Progenitor cell of endocrine pancreas (in vitro differentiated cells): ENCODE measurements at places on chromosomes 5 and 9.

DNA sequence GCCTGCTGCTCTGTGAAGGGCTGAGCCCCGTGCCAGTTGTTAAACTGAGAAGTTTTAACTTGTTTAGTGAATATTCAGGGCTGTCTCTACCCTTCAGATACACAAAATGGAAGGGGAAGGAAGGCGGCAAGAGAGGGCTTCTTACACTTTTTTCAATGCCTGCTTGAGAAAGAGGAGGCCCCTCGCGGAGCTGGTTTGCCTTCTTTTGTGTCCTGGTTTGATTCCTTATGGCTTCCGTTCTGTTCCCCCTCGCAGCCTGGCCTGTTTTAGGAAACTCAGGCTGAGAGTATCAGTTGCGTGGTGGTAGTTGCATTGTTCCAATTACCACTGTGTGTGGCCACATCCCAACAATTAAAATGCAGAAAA lies 1.0 kb downstream of the FAM53C start:
- peaks cover 24% of the 10 kb centered on the region for H3K4me1 ChIP-seq
- H3K27ac ChIP-seq = peak overlapping the region; percentile 92
- no peak for DNase-seq
- H3K27me3 ChIP-seq = no peaks in the 10 kb centered on the region
- peaks cover 9% of the 10 kb centered on the region for H3K36me3 ChIP-seq

GRCh38 chr5:152297866-152298265 lies 107.2 kb downstream of the NMUR2 start:
- no peak for DNase-seq
- H3K27me3 ChIP-seq = peaks cover 11% of the 10 kb centered on the region
- no peaks in the 10 kb centered on the region for H3K4me1 ChIP-seq
- no peak overlapping the region for H3K27ac ChIP-seq
- H3K4me3 ChIP-seq = no peak overlapping the region

DNA sequence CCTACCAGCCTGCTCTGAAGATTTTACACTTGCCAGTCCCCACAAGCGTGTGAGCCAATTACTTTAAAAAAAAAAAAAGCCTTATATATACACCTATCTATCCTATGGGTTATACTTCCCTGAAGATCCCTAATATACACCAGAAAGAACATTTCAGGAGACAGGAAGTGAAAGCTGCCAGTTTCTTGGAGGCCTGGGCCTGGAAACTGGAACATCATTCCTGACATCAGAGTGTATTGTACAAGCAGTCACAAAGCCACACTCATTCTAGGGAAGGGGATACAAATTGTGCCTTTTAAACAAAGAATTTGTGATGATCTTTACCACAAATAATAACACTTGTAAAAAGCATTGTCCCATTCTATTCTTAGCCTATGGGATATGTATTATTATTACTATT lies 98.3 kb upstream of the FBN2 start:
- no peak overlapping the region for H3K27ac ChIP-seq
- no peak for DNase-seq
- H3K36me3 ChIP-seq = no peaks in the 10 kb centered on the region

- no peak overlapping the region for H3K4me3 ChIP-seq
- H3K27ac ChIP-seq = peak overlapping the region; percentile 83
- H3K27me3 ChIP-seq = no peaks in the 10 kb centered on the region
- peaks cover 4% of the 10 kb centered on the region for H3K4me1 ChIP-seq
- no peak for DNase-seq
Measured at GRCh38 chr9:88258601-88259000, 120.3 kb upstream of the SPATA31C2 start.

DNA sequence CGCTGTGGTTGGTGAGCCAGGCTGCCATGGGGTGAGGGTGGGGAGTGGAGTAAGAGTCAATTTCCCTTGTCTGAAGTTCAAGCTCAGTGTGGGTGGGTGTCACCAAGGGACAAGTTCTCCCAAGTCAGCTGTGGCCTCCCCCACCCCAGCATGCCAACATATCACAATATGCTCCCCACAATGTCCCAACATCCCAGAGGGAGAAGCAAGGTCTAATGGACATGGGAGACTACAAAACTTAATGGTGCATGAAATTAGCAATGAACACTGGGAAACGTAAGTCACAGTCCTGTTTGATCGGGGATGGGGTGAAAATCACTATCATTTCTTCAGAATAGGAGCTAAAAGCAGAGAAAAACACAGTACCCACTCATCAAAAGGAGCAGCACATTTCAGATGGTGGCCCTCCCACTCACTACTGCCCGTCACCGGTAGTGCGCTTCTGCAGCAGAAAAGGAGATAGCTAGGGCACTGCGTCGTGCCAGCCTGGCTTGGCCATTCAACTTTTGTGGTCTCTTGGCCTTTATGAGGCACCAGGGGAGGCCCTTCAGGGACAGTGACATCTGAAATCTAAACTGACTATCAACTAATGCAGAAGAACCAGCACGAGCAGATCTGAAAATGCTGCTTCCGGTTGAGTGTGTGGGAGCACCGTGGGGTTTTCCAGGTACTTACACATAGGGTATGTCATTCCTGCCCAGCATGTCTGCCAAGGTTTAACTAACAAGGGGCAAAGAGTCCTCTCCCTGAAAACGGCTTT lies 20.5 kb upstream of the NDFIP1 start:
- H3K27ac ChIP-seq = peak overlapping the region; percentile 98
- peaks cover 54% of the 10 kb centered on the region for H3K4me1 ChIP-seq
- H3K27me3 ChIP-seq = no peaks in the 10 kb centered on the region
- H3K36me3 ChIP-seq = no peaks in the 10 kb centered on the region

DNA sequence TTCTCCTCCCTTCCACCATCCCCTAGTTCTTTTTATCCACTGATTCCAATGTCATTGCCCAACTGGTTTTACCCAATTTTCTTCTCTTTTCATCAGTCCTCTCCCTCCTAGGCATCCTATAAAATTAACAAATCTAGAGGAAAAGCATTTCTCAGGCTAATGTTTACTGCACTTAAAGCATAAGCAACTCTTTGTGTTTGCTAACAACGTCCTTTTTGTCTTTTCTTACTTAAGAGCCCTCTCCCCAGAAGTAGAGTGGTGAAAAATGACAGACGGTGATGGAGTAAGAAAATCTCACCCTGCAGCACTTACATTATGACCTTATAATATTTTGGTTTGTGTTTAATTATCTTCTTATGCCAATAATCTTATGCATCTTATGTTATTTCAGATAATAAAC lies 1.6 kb upstream of the SPATA9 start:
- H3K4me3 ChIP-seq = no peak overlapping the region
- DNase-seq = no peak
- no peaks in the 10 kb centered on the region for H3K27me3 ChIP-seq
- H3K36me3 ChIP-seq = no peaks in the 10 kb centered on the region

DNA sequence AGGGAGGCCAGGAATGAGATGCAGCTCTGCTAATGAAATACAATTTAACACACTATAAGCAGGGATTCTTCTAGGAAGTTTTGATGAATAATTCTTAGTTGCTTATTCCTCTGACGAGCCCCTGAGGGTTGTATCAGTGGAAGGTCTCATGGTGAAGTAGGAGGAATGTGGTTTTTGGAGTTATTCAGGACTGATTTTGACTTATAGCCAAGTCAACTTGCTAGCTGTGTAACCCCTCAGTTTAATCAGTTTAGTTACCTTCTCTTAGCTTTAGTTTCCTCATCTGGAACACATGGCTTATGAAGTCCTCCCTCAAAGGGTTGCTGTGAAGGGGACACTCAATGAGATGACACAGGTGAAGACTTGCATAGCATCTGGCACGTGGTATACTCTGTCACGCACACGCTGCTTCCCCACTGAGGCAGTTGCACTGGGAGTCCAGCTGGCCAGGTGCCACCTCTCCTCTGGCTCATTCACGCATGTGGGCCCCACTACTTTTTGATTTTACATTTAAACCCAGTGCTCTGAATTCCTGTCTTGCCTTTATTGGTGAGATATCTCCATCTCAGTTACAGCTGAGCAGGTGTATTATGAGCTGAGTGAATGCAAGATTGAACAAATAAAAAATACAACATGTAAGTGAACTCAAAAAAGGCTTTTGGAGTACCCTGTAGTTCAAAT lies 415.0 kb downstream of the ARHGEF28 start:
- DNase-seq = no peak
- H3K27ac ChIP-seq = no peak overlapping the region
- no peak overlapping the region for H3K4me3 ChIP-seq

DNA sequence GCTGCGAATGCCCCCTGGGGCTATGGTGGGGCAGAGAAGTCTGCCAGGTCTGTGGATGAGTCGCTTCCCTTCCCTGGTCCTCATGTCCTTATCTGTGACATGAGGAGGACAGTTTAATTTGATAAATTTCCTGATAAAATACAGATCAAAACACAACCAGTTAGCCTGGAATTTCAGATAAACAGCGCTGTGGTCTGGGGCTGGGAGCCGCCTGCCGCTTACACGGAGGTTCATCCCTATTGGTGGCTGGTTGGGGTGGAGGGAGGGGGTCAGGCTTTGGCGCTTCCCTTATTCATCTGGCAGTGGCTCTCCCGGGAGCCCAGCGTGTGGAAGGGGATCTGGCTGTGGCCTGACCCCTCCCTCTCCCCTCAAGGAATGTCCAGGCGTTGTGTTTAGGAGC lies 17.9 kb downstream of the CRB2 start:
- peaks cover 23% of the 10 kb centered on the region for H3K27me3 ChIP-seq
- H3K36me3 ChIP-seq = peaks cover 7% of the 10 kb centered on the region
- H3K4me1 ChIP-seq = peaks cover 17% of the 10 kb centered on the region
- peak overlapping the region; percentile 88 for H3K27ac ChIP-seq

DNA sequence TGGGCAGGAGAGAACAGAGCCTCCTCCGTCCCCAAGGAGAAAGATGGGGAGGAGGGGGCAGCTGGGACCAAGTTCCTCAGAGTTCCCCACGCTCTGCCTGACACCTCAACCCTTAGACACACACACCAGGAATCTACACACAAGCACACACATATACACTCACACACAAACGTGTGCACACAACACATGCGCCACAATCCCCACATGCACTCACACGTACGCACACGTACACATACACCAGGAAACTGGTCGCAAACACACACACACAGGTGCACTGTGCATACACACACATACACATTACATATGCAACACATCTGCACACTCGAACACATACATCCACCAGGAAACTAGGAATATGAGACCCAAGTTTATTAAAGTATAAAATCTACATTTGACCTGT lies 50.4 kb downstream of the ROR2 start:
- no peaks in the 10 kb centered on the region for H3K27me3 ChIP-seq
- H3K4me1 ChIP-seq = peaks cover 74% of the 10 kb centered on the region
- DNase-seq = no peak
- H3K27ac ChIP-seq = peak overlapping the region; percentile 47
- H3K36me3 ChIP-seq = no peaks in the 10 kb centered on the region
- H3K4me3 ChIP-seq = peak overlapping the region; percentile 2

- H3K36me3 ChIP-seq = no peaks in the 10 kb centered on the region
- H3K27ac ChIP-seq = no peak overlapping the region
- DNase-seq = no peak
Measured at GRCh38 chr5:154205441-154206117, 15.0 kb downstream of the GALNT10 start.

DNA sequence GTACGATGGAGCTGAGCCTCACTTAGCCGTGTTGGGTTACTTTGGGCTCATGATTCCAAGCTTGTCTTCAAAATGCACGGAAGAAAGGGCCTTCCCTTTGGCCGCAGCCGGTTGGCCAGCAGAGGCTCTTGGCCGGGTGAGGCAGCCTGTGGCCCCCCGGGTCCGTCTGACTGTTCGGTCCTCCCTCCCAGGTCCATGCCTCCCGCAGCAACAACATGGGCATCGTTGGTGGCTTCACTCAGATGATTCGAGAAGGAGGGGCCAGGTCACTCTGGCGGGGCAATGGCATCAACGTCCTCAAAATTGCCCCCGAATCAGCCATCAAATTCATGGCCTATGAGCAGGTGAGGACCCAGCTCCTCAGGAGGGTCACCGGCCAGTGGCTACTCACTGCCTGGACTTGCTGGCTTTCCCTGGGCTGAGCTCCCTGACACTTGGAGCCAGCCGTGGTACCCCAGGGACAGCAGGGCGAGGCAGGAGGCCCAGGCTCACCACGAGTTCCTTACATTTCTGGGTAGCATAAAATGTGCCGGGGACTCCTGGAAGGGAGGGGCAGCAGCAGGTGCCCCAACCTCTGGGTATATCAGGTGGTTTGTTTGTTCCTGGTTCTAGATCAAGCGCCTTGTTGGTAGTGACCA lies 21.9 kb downstream of the PTGES2 start:
- peaks cover 12% of the 10 kb centered on the region for H3K36me3 ChIP-seq
- H3K4me3 ChIP-seq = no peak overlapping the region
- H3K27ac ChIP-seq = no peak overlapping the region
- no peaks in the 10 kb centered on the region for H3K27me3 ChIP-seq

DNA sequence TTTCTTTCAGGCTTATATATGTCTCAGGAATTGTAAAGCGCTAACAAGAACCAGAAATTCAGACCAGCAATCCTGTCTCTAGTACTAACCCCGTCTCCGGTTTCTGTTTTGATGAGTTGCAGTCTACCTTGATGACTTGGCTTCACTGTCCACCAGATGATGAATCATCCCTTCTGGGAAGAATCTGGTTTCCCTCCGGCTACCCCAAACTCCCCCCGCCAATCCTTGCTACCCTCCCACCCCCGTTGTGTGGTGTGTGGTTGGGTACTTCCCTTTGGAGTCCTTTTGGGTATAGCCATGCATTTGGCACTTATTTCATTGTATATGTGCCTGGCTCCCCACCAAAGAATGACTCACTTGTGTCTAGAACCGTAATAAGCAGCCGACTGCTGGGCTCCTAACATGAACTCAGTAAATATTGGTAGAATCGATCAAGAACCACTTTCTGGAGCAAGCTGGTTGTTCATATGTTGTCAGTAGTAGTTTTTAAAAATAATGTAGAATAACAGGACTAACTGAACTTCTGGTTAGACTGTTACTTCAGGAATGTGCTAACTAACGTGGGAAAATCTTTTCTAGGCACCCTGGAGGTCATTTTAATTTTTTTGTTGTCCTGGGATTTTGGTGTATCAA lies 8.3 kb upstream of the TGFBI start:
- H3K27ac ChIP-seq = no peak overlapping the region
- no peaks in the 10 kb centered on the region for H3K36me3 ChIP-seq
- no peak for DNase-seq
- peaks cover 47% of the 10 kb centered on the region for H3K27me3 ChIP-seq

DNA sequence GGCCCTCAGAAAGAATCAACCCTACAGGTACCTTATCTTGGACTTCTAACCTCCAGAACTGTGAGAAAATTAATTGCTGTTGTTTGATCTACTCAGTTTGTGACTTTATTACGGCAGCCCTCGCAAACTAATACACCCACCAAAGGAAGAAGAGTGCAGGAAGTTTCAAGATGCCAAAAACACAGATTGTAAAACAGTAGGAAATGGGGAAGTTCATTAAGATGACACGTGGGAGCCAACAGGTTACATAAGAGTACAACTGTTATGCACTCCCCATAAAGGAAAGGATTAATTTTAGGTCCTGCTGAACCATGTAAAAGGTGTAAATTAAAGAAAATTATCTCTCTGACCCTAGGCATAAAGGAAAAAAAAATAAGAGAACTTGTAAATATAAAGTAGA lies 294.3 kb downstream of the EPB41L4A start:
- DNase-seq = no peak
- H3K4me1 ChIP-seq = no peaks in the 10 kb centered on the region
- no peaks in the 10 kb centered on the region for H3K36me3 ChIP-seq
- no peak overlapping the region for H3K4me3 ChIP-seq
- peaks cover 3% of the 10 kb centered on the region for H3K27me3 ChIP-seq
- H3K27ac ChIP-seq = no peak overlapping the region
